Heart right ventricle (tissue), 16 donors: ENCODE measurements at places on chromosomes 7 and 10.
A peak's percentile ranks its signal among the peaks of the same experiment; 100 is the strongest.

GRCh38 chr10:47370878-47371277 lies 13.2 kb downstream of the ZNF488 start:
- DNase-seq, result no peak

GRCh38 chr10:69315100-69315542 lies 36.8 kb downstream of the HK1 start:
- DNase-seq, result no peak

- no peak for DNase-seq
Observed at GRCh38 chr7:18877874-18878273, 239.6 kb downstream of the TWIST1 start.

DNA sequence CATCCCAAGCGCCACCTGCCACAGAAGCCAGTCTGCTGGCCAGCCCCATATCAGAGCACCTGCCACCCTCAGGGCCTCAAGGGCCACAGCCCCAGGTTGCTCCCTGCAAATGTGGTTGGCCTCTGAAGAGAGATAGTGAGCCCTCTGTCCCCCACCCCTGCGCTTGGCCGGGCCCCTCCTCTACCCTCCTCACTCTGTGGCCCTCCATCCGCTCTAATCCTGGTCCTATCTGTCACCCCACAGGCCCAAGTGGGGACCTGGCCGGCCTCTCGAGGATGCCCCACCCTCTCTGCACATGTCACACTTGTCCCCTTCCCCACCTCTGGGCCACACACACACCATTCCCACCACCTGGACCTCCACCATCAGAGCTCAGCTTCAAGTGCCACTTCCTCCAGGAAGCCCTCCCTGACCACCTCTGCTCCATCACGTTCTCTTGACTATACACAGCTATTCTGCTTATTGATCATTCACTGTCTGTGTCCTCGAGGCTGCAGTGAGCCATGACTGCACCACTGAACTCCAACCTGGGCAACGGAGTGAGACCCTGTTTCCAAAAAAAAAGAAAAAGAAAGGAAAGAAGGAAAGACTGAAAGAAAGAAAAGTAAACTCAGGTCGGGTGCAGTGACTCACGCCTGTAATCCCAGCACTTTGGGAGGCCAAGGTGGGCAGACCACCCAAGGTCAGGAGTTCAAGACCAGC lies 42.4 kb downstream of the TNRC18 start:
- no peak for DNase-seq

DNA sequence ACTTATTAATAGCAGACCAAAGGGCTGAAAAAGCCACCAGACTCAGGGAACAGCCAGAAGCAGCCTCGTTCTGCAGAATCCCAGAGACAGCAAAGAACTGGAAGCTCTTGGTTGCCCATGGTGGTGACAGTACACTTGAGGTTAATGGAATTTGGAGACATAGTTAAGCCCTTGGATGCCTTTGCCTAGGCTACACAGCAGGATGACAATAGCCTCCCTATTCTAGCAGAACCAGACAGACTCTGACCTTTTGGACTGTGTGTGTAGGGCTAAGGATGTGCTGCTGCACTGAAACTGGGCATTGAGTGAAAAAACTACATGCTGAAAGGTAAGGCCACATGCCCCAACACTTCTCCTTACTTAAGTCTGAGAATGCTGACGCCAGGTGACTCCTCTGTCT lies 22.7 kb downstream of the OTUD1 start:
- DNase-seq, result no peak

GRCh38 chr10:104127411-104127810 lies 5.4 kb downstream of the SFR1 start:
- DNase-seq, result no peak

DNA sequence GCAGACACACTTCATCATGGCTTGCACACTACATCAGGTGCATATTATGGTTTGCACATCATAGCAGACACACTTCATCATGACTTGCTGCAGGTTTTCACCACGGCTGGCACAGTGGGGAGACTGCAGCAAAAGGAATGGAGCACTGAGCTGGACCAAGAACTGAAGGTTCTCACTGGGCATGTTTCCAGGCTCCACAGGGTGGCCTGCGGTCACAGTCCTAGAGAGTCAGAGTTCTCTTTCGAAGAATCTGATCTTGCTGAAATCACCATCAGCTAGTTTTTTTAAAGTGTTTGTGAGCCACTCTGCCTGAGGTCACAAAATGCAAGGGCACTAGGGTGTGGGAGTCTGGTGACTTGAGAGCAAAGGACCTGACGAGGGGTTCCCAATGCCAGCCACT lies 140.4 kb upstream of the NPY start:
- DNase-seq, result no peak

GRCh38 chr7:157430721-157431120 lies 93.9 kb downstream of the DNAJB6 start:
- DNase-seq, result no peak

DNA sequence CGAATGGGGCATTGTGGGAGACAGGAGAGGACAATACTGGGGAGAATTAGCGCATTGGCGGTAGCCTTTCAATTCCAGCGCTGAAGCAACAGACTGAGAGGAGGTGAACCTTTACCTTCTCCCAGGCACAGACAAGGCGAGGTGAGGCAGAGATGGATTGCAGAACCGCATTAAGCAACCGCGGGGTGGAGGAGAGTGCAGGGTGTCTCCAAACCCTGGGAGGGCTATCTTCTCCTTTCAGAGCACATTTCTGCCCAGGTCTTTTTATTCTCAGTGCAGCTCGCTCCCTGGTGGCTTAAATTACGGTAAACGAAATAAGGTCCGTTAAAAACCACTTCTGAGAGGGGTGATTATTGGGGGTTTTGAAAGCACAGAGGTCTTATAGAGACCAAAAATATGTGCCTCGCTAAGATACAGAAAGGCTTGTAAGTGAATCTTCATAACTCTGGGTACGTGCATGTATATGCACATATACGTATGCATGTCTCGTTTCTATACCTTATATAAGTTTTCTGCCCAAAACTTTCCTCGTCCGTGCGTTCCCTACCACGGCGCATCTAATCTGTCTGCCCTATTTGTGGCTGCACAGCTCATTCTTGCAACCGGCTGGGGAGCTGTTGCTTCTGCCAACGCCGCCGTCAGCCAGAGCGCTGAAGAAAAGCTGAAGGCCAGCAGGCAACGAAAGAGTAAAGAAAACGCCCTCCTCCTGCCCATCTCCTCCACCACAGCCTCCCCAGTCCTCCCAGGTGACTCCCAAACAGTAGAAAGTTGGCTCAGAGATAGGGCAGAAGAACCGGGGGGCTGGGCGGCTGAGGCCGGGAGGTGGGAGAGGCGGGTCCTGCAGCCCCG lies 895 bp upstream of the ZNF804B start:
- DNase-seq, result peak; percentile 20

GRCh38 chr10:79269969-79270368 lies 77.3 kb upstream of the PPIF start:
- DNase-seq, result no peak

GRCh38 chr10:70786799-70787415 lies 1.7 kb upstream of the TBATA start:
- DNase-seq, result no peak

DNA sequence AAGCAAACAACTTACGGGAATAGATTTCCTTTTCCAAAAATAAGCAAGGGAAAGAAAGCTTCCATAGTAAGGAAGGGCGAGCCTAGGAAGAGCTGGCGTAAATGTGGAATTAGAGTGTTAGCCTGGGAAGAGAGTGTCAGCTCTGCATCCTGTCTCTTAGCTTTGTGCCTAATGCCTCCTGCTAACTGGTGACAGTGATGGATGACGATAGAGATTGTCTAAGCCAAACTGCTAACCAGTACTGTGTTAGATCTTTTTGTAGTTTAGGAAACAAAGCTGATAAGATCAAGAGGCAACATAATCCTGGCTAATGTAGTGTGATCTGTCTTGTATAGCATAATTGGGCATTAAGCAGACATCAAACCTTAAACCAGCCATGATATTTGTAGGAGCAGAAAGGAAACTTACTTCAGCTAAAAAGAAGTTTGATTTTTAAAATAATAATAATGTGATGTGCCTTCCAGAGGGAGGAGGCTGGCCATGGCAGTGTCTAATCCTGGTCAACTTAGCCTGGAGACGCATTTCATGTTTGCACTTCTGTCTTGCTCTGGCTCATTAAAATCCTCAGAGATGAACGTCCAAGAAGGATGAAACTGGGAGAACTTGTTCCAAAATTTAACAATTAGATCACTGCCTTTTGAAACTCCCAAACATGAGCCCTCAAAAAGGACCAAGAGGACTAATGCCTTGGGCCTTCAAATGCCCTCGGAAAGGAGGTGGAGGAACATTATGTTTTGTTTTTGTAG lies 85.1 kb downstream of the FAM204A start:
- DNase-seq, result no peak

GRCh38 chr7:87328281-87328680 lies 17.2 kb upstream of the CROT start:
- no peak for DNase-seq

- no peak for DNase-seq
Observed at GRCh38 chr7:38461887-38462286, 169.3 kb downstream of the AMPH start.

DNA sequence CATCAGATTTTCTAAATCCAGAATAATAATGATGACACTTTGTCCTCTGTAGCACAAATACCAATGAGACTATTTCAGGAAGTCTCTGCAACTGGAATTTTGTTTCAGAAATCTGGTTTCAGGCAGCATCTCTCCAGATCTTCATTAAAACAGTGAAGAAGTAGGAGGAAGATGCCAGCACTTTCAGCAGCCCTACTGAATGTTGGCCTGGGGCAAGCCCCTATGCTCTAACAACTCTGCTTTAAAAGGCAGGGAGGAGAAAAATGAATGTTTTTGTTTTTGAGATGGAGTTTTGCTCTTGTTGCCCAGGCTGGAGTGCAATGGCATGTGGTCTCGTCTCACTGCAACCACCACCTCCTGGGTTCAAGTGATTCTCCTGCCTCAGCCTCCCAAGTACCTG lies 7.2 kb upstream of the CAV1 start:
- no peak for DNase-seq

- DNase-seq, result no peak
Observed at GRCh38 chr7:55265836-55266642, 99.1 kb upstream of the LANCL2 start.
